ENCODE measurements at places on chromosomes 6 and 20. TPM values are rescaled to one million over a fixed set of nuclear protein-coding genes. Genes with fewer than 3 reads are reported as not detected.

DNA sequence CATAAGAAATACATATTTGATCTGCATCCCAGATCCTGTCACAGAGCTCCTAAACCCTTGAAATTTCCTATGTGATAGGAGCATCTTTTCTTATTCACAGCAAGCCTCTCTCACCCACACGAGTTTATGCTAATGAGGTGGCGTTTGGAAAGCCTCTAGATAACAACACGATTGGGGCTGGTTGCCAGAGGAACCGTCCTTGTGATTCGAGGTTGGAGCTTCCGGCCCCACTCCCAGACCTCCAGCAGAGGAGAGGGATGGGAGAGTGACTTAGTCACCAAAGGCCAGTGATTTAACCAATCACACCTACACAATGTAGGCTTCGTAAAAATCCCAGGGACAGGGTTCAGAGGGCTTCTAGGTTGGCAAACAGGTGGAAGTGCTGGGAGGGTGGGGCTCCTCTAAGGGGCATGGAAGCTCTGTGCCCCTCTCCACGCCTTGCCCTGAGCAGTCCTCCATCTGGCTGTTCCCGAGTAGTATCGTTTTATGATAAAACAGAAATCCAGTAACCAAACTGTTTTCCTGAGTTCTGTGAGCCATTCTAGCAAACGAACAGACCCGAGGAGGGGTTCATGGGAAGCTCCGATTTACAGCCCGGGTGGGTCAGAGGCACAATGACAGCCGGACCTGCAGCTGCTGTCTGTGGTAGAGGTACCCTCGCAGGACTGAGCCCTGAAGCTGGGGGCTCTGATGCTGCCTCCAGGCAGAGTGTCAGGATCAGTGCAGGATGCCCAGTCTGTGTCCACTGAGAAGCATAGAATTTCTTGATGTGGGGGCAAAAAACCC is 238.1 kb upstream of the ARID1B start:
- DNase-seq = no peak

DNA sequence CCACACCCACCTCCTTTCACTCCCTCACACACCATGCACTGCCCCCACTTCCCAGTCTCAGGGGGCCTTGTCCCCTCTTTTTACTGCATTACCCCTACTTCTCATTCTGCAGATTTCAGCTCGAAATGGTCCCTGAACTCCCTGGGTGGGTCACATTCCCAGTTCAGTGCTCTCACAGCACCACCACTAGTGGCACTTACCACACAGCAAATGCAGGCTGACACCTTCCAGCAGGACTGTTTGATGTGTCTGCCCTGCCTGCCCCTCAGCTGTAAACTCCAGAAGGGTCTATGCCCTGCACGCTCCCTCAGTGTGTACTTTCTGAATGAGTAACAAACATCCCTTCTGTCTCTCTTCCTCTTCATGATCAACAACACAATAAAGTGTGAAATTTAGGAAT is 4.0 kb downstream of the DYNLT1 start:
- DNase-seq = no peak

- no peak for DNase-seq
Measured at GRCh38 chr6:124967444-124967843, 5.2 kb downstream of the RNF217 start.

DNA sequence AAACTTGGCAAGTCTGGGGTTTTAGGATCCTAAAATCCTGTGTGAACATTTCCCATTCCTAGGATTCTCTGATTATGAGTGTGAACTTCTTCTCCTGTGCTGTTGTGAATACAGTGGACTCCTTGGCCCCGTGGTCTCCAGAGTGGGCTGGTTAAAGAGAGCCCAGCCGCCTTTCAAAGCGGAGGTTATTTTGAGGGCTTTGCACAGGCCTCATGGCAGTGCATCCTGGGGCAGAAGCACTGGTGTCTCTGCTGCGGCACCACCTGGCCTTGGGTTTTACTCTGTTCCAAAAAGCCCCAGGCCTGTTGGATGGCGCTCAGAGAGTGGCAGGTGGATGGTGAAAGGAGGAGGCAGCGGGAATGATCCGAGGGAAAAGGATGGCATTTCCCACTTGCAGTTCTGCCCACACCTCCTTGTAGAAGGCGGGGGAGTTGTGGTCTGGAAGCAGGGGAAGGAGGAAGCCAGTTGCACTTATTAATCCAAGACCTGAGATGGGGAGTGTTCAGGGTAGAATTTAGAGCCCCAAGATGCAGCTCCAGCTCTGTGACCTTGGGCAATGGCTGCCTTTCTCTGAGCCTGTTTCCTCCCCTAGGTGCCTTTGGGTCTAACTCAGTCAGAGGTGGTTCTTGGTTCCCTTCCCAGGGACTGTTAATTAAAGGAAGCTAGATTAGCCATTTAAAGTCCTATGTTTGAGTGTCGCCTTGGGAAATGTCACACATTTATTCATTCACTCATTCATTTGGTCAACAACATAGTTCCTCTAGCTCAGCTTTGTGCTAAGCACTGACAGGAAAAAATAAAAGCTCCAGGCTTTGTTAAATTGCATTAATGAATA is 22.4 kb downstream of the MMP24 start:
- no peak for DNase-seq

The TRIM40 gene
- 0.14 TPM for polyA plus RNA-seq

The DPPA5 gene
- polyA plus RNA-seq = not detected

DNA sequence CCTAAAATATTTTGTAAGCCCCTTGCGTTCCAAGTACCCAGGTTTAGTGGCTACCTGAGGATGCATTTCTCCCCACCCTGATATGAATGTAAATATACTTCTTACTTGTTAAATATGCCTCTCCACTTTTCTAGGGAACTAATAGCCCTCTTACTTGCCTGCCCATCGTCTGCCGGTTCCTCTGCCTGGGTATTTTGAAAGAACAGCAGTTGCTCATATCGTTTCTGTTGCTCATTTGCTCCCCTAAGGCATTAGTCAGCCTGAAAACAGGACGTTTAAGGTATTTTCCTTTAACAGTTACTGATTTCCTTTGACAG is 141.3 kb upstream of the CARMIL1 start:
- DNase-seq = no peak

The LAMA4 gene
- 92.2 TPM for polyA plus RNA-seq

DNA sequence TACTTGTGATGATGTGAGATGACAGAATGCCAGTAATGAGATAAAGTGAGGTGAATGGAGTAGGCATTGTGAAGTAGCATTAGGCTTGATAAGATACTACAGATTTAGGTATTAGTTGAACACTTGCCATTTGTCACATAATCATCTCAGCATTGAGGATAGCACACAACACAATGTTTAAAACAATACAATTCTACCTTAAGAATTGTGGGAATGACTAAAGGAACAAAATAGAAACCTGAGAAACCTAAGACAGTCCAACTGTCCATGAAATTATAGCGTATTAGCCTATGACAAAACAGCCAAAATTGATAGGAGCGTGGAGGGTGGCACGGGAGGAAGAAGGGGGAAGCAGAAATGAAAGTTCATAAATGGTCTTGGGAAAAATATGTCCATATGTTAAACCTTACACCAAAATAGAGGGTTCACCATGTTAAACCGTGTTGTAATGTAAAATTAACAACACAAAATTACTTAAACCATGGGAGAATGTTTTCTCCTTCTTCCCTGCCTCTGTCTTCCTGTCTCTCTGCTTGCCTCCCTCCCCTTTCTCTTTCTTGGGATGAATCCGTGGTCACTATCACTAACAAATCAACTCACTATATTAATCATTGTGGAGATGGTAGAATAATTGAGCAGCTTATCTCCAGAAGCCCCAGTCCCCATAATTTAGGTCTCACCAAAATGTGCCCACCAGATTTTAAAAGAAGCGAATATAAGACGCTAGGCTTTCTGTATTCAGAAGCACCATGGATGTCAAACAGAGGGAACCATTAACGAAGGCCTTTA is 33.0 kb upstream of the HFE start:
- DNase-seq = no peak

The EDN1 gene
- 4.0 TPM for polyA plus RNA-seq

GRCh38 chr20:63610581-63611435 is 16.1 kb downstream of the GMEB2 start:
- DNase-seq = no peak

The DXO gene
- 29.0 TPM for polyA plus RNA-seq

GRCh38 chr6:21340573-21340972 is 253.0 kb upstream of the SOX4 start:
- no peak for DNase-seq

The C6orf141 gene
- 0.53 TPM for polyA plus RNA-seq

The MYT1 gene
- 0.79 TPM for polyA plus RNA-seq

The PGC gene
- not detected for polyA plus RNA-seq

GRCh38 chr6:138382498-138383265 is 5.0 kb downstream of the SMIM28 start:
- no peak for DNase-seq

The COL21A1 gene
- polyA plus RNA-seq = 114 TPM

The PNLDC1 gene
- 0.25 TPM for polyA plus RNA-seq

DNA sequence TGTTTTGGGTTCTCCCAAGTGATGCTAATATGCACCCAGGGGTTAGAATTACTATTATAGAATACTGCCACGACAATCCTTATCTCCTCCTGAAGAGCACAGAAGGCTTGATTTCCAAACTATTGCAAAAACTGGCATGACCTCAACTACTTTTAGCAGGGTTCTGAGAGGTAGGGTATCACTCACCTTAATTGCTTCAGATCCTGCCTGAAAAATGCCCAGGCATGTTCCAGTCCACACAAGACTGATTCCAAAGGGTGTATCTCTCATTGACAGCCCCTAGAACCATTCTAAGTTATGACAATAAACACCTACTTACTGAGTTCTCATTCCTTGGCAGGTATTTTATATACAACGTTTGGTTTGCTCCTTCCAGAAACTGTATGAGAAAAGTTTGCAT is 5.0 kb upstream of the DSE start:
- DNase-seq = no peak

DNA sequence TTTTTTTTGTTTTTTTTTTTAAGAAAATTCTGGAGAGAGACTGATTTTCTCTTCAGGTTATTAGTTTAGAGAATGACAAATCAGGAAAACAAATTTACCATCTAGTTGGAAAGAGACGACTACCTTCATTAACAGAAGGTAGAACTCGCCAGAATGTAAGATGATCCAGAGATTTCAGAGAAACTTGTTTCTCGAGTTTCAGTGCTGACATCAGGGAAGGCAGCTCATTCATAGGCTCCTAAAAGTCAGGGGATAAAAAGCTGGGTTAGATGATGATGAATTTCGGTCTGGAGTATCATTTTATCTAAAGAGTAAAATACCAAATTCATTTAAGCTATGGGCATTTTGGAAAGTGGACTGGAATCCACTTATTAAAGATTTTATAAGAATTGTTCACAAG is 27.9 kb downstream of the ZNF334 start:
- no peak for DNase-seq

- no peak for DNase-seq
Measured at GRCh38 chr6:107560657-107561056, 70.7 kb downstream of the SOBP start.

The GPSM3 gene
- polyA plus RNA-seq = 11.1 TPM

GRCh38 chr6:169450097-169450496 is 196.5 kb upstream of the THBS2 start:
- DNase-seq = no peak

- DNase-seq = no peak
Measured at GRCh38 chr6:135269481-135269891, 88.4 kb downstream of the MYB start.

- no peak for DNase-seq
Measured at GRCh38 chr6:162363757-162364156, 363.8 kb downstream of the PRKN start.

DNA sequence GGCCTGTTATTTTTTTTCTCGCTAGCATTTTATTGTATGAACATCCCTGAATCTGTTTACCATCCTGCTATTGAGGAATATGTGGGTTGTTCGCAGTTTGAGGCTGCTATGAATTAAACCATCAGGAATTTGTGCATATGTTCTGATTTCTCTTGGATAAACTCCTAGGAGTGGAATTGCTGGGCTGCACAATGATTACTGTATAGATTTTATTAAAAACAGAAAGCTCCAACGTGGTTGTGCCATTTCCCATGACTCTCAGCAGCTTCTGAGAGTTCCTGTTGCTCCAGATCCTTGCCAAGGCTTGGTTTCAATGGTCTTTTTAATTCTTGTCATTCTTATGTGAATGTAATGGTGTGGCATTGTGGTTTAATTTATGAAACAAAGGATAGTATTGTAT is 75.1 kb downstream of the EDN3 start:
- DNase-seq = no peak

GRCh38 chr6:148703900-148704299 is 42.9 kb upstream of the UST start:
- DNase-seq = no peak

The XKR7 gene
- polyA plus RNA-seq = 0.39 TPM

The SLC35F1 gene
- polyA plus RNA-seq = 3.9 TPM

DNA sequence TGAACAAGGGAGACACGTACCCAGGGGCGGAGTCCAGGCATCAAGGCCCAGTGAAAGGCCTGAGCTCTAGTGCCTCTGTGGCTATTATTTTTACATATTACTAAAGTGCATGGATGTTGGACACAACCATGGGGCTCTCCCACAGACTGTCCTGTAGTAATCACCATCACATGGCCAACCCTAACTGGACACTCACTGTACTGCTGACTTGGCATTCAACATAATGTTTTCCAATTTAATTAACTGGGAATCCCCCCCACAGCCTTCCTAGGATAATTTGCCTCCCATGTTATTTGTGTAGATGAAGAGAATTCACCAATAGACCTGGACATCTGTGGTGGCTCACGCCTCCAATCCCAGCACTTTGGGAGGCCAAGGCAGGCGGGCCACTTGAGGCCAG is 34.5 kb downstream of the ARFGEF2 start:
- DNase-seq = no peak
